ENCODE measurements at places on chromosomes 7 and 10. TPM values are rescaled to one million over a fixed set of nuclear protein-coding genes. Genes with fewer than 3 reads are reported as not detected.

LIPF gene
- total RNA-seq: not detected

CTTNBP2 gene
- total RNA-seq: 1.1 TPM

CRTAC1 gene
- total RNA-seq: not detected

IL2RA gene
- not detected for total RNA-seq

PCDH15 gene
- total RNA-seq: not detected

SEMA3D gene
- total RNA-seq: 0.98 TPM

CDCA7L gene
- total RNA-seq: 50.8 TPM

NKX1-2 gene
- not detected for total RNA-seq

All from subcutaneous preadipocyte (primary cell).